ENCODE measurements at places on chromosomes 2 and 18.

DNA sequence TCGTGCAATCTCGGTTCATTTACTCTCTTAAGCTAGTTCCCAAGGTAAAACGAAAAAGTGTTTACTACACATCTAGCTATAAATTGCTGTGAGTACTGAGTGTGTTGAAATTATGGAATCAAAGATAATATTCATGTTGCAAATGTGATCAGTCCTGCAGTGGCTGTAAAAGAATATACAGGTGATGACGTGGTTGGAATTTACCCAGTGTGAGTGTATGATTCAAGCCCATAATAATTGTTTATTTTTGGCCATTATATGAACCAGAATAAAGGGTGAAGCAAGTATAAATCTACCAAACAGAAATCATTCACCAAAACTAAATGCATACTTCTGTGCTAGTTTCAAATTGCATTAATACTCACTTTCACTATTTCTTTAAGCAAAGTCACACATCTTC, 1363.6 kb upstream of the CHAC2 start:
- no peak overlapping the region for H3K27ac ChIP-seq
- no peaks in the 10 kb centered on the region for H3K4me1 ChIP-seq
- no peak for DNase-seq

DNA sequence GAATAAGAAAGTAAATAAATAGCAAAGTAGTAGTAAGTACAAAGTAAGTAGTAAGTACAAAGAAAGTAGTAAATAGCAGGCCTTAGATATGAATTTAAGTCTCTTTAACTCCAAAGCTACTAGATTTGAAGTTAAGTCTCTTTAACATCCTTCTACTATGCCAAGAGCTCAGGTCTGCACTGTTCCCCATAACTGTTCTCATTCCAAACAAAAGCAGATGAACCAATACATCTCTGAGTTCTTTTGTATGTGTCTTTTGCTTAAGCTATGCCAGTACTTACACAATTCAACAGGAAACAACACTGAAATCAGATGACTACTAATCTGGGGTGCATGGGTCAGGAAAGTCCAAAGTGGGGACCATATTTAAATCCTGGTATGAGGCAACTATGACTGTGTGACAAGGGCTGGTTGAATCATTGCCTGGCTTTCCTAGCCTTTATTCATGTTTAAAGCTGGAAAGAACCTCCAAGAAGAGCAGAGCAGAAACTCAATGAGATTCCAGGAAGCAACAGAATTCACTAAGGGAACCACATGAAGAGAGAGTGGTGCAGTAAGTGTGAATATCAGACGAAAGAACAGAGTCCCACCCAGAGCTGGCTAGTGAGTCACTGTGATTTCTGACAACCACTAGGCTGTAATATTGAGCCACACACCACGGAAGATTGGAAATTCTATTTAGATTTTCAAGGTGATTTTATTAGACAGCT, 51.0 kb upstream of the CYP26B1 start:
- no peaks in the 10 kb centered on the region for H3K4me1 ChIP-seq
- no peak for DNase-seq
- H3K4me3 ChIP-seq = no peak overlapping the region
- no peaks in the 10 kb centered on the region for H3K27me3 ChIP-seq
- H3K36me3 ChIP-seq = no peaks in the 10 kb centered on the region

- H3K27me3 ChIP-seq = no peaks in the 10 kb centered on the region
- H3K4me3 ChIP-seq = peak overlapping the region; percentile 16
- no peak overlapping the region for H3K27ac ChIP-seq
- no peak for DNase-seq
Observed at GRCh38 chr18:75161256-75162028, 47.5 kb downstream of the PTGR3 start.

GRCh38 chr18:28065031-28065792, 111.7 kb downstream of the CDH2 start:
- no peak for DNase-seq
- H3K4me3 ChIP-seq = no peak overlapping the region
- H3K27me3 ChIP-seq = no peaks in the 10 kb centered on the region
- H3K4me1 ChIP-seq = no peaks in the 10 kb centered on the region
- H3K36me3 ChIP-seq = no peaks in the 10 kb centered on the region
- peak overlapping the region; percentile 16 for H3K27ac ChIP-seq

DNA sequence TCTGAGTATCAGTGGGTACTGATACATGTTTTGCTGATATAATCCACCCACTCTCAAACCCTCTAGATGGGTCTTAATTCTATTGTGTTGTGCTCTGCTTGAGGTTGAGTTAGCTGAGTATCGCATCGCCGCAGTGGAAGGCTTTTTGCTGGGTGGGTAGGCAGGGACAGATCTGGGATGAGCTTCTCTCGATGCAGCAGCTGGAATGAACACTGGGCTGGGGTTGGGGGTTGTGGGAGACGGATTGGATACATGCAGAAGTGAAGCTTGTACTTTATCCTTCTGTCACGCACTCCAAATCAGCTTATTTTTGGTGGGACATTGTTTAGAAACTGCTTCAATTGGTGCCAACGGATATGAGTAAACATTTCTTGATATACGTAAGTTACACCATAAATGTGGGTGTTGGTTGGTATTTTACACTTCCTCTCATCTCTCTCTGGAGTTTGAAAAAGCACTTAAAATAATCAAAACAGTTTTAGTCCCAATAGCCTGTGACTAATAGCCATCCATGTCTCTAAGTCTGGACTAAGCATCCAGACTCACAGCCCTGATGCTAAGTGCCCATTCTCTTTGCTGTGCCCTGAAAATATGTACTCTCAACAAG, 107.1 kb downstream of the POLE4 start:
- DNase-seq = no peak
- no peak overlapping the region for H3K4me3 ChIP-seq
- H3K36me3 ChIP-seq = no peaks in the 10 kb centered on the region

DNA sequence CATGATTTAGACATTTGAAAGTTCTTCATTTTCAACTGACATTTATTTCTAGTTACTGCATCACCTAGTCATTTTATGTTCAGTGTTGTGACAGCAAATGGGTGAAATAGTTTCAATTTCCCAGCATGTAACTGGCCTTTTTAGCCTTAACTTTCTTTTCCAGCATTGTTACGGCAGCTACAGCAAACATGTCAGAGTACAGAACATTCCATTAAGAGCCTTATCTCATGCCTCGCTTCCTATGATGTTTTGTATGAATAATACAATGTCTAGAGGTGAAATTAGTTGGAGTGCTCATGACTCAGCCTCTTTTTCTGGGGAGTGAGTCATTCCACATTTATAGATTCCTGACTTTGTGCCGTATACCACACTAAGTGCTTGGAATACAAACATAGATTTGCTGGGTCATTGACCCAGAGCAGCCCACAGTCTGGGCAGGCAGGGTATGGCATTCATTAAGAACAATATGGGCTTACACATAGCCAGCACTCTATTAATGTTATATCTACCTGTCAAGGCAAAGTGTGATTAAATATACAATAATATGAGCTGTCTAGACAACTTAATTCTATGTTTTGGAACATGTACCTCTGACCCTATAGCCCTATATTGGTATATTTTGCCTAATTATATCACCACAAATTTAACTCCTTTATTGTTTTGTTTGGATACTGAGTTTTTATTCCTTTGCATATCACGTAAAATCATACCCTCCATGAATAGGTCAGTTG, 72.2 kb downstream of the MAP2 start:
- peak overlapping the region; percentile 33 for H3K4me3 ChIP-seq
- DNase-seq = peak; percentile 17
- H3K36me3 ChIP-seq = no peaks in the 10 kb centered on the region
